SK-N-SH (cell line): ENCODE measurements at places on chromosomes 1 and 21.

DNA sequence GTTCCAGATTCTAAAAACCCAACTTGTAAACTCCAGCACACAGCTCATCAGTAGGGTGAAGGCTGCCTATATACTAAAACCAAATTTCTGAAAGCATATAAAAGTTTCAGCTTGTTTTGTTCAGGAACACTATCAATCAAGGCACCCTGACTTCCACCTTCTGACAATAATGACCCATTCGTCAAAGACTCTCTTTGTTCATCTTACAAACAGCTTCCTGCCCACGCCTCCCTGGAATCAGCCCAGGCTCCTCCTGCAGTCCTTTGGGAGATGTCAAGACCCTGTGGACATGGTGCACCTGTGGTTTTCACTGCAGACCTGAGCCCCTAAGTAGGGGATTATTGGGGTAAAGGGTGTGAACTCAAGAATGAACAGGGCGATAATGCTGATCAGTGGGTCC, 178.9 kb upstream of the CAMK1G start:
- no peak overlapping the region for H3K27ac ChIP-seq
- peaks cover under 1% of the 10 kb centered on the region for H3K4me1 ChIP-seq
- H3K4me3 ChIP-seq, result no peak overlapping the region
- no peaks in the 10 kb centered on the region for H3K36me3 ChIP-seq
- no peaks in the 10 kb centered on the region for H3K27me3 ChIP-seq

- no peak for DNase-seq
- no peak overlapping the region for H3K27ac ChIP-seq
- H3K4me3 ChIP-seq, result no peak overlapping the region
- H3K27me3 ChIP-seq, result no peaks in the 10 kb centered on the region
- H3K4me1 ChIP-seq, result no peaks in the 10 kb centered on the region
Observed at GRCh38 chr1:82858031-82858430, 1057.3 kb downstream of the ADGRL2 start.

GRCh38 chr1:198495631-198496030, 44.8 kb downstream of the ATP6V1G3 start:
- DNase-seq, result no peak
- no peaks in the 10 kb centered on the region for H3K36me3 ChIP-seq
- no peaks in the 10 kb centered on the region for H3K27me3 ChIP-seq
- peak overlapping the region; percentile 74 for H3K27ac ChIP-seq
- peaks cover 8% of the 10 kb centered on the region for H3K4me1 ChIP-seq
- H3K4me3 ChIP-seq, result no peak overlapping the region

GRCh38 chr1:207997486-207998268, 86.8 kb upstream of the CD34 start:
- peaks cover 3% of the 10 kb centered on the region for H3K4me1 ChIP-seq
- no peak overlapping the region for H3K27ac ChIP-seq
- no peak overlapping the region for H3K4me3 ChIP-seq
- H3K36me3 ChIP-seq, result no peaks in the 10 kb centered on the region
- H3K27me3 ChIP-seq, result no peaks in the 10 kb centered on the region
- peak; percentile 74 for DNase-seq

- H3K27ac ChIP-seq, result peak overlapping the region; percentile 34; the same call in 1 of the 2 replicates
- no peaks in the 10 kb centered on the region for H3K36me3 ChIP-seq
- peaks cover 16% of the 10 kb centered on the region for H3K4me1 ChIP-seq
- H3K4me3 ChIP-seq, result no peak overlapping the region
Observed at GRCh38 chr21:38796424-38796823, 9.3 kb upstream of the ETS2 start.

- peaks cover 11% of the 10 kb centered on the region for H3K4me1 ChIP-seq
- peak overlapping the region; percentile 55 for H3K4me3 ChIP-seq
- H3K27me3 ChIP-seq, result peaks cover 7% of the 10 kb centered on the region; the same call in 1 of the 2 replicates
- H3K36me3 ChIP-seq, result no peaks in the 10 kb centered on the region
- DNase-seq, result no peak
- peak overlapping the region; percentile 90 for H3K27ac ChIP-seq
Observed at GRCh38 chr1:152047413-152047729, 10.6 kb upstream of the S100A11 start.
